ENCODE measurements at places on chromosomes 11 and 22.

DNA sequence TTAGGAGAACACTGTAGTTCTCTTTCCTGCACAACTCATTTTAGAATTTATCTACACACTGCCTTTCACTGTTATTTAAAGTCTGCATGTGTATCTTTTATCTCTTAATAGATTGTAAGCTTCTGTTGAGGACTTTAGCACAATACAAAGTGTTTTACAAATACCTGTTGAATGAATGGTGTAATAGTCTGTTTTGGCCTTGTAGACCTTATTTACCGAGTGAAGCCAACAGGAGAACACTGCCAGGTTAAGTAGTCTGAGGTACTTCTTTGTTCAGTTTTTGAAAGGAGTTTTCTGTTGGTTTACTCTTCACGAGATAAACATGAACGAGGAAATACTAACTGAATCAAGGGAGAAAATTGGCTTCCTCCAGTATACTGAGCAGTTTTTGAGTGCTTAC, 31.0 kb downstream of the SIK2 start:
- no peak for DNase-seq

- DNase-seq = no peak
Measured at GRCh38 chr11:27356624-27357222, 6.3 kb downstream of the CCDC34 start.

DNA sequence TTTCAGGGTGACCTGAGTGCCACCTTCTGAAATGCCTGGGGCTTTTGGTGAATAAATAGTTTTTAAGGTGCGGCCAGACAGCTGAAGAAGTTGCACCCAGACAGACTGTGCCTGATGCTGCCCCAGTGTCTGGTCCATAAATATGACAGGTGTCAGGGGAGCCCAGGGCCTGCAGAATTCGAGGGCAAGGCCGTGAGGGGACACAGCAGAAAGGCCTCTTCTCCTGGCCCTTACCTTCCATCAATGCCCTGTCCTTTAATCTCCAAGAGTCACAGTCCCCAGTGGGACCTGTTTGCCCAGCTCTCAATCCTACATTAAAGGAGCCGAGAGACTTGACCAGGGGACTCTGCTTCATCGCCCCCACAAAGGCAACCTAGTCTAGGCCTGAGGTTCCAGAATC, 45.7 kb downstream of the NAT10 start:
- no peak for DNase-seq

- DNase-seq = no peak
Measured at GRCh38 chr11:120652705-120653335, 141.3 kb downstream of the GRIK4 start.

GRCh38 chr11:130323452-130324450, 9.0 kb upstream of the ZBTB44 start:
- no peak for DNase-seq

- DNase-seq = peak; percentile 47
Measured at GRCh38 chr11:128493570-128493965, 93.8 kb downstream of the ETS1 start.

DNA sequence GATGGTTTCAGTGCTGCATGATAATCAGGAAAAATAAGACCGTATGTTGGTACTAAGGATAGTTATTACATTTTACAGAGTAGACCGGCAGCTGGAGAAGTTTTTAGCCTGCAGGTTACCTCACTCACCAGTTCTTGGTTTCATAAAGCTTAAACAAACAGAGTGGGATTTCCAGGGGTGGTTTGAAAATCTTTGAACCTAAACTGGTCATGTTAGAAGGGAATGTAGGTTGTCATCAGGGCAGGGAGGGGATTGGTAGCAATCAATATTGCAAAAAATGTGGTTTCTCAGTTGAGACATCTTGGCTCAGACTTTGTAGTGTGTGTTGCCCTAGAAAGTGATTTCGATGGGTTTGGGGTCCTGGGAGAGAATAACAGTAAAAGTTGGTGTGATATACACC, 17.5 kb downstream of the EXT2 start:
- no peak for DNase-seq

GRCh38 chr11:73353422-73353821, 22.8 kb upstream of the RELT start:
- DNase-seq = no peak

- DNase-seq = no peak
Measured at GRCh38 chr22:41909310-41910049, 5.4 kb downstream of the SHISA8 start.

DNA sequence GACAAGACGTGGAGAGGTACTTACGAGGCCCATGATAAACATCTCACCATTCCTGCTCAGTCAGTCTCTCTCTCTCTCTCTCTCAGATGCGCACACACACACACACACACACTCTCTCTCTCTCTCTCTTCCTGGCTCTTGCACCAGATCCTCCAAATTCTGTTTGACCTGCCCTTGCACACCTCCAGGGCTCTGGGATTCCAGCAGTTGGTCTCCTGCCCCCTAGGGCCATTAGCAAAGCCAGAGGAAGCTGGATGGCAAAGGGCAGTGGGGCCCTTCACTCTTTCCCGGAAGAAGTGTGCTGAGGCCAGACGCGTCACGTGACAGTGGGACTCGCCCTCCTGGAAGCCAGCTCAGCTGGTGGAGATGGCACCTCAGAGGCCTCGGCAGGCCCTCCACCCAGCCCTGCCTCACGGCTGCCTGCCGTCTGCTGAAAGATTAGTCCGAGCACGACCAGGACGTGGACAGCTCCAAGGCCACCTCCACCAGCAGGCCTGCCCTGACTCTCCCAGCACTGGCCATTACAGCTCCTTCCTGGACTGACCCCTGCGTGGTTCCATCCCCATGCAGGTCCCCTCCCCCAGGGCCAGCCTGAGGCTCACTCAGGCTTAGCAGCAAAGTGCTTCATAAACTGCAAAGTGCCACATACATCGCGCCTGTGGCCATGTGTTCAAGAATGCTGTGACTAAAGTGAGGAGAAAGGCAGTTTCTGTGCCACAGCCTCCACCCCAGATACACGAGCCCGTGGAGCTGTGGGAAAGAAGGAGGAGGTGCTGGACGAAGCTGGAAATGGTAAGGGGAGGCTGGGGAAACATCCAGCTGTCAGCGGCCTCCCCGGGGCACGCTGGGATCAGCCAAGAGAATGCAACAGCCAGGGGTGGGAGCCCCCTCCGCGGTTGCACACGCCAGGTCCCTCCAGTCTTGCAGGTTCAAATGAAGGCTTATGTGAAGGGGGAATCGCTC, 3.7 kb downstream of the PDGFB start:
- no peak for DNase-seq

DNA sequence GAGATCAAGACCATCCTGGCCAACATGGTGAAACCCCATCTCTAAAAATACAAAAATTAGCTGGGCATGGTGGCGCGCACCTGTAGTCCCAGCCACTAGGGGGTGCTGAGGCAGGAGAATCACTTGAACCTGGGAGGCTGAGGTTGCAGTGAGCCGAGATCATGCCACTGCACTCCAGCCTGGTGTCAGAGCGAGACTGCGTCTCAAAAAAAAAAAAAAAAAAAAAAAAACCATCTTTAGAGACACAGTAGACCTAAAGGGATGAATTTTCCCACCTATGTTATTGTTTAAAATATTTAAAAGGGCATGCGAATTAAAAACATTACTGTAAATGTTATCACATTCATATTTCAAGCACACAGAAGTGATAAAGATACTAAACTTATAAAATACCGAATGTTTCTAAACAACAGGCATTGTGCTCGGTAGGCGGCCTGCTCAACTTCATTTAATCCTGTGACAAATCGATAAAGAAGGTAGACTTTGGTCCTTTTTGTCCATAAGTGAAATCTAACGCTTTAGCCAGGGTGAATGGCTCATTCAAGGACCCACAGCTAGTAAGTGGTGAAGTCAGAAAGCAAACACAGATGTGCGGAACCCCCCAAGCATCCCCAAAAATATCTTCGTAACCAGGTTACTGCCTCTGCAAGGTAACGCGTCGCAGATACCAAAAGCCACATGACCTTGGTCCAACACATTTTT, 16.1 kb downstream of the NCAPD3 start:
- DNase-seq = no peak
